Amygdala (tissue), 56 donors: ENCODE measurements at places on chromosomes 5 and 9.

DNA sequence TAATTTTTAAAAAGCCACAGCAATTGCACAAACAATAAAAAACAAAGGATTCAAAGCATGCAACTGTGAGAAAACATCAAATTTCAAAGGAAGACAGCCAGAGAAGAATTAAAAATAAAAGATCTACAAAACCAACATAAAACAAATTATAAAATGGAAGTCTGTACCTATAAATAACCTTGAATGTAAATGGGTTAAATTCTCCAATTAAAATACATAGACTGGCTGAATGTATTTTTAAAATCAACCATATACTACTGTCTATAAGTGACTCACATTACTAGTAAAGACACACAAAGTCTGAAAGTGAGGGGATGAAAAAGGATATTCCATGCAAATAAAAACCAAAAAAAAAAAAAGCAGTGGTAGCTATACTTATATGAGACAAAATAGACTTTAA is 33.7 kb downstream of the BTNL8 start:
- DNase-seq: no peak

- no peak for DNase-seq
Observed at GRCh38 chr9:1875251-1875851, 139.8 kb upstream of the SMARCA2 start.

- no peak for DNase-seq
Observed at GRCh38 chr5:107968406-107968843, 297.7 kb upstream of the EFNA5 start.

- DNase-seq: no peak
Observed at GRCh38 chr9:110309681-110310080, 28.0 kb downstream of the TXNDC8 start.

DNA sequence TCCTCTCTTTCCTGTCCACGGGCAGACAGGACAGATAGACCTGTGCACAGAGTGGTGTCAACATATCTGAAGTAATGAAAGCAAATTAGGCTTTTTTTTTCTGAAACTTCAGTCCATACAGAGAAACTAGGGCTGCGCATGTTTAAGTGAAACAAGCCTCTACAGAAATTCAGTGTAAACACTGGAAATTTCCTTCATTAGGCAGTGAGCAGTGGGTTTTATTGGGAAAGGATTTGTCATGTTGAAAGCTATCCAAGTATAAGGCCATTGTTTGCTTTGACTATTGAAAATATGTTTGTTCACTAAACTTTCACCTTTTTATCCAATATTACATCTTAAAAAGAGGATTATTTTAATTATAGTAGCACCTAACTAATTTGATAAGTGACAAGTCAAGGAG is 161.2 kb downstream of the AOPEP start:
- no peak for DNase-seq

DNA sequence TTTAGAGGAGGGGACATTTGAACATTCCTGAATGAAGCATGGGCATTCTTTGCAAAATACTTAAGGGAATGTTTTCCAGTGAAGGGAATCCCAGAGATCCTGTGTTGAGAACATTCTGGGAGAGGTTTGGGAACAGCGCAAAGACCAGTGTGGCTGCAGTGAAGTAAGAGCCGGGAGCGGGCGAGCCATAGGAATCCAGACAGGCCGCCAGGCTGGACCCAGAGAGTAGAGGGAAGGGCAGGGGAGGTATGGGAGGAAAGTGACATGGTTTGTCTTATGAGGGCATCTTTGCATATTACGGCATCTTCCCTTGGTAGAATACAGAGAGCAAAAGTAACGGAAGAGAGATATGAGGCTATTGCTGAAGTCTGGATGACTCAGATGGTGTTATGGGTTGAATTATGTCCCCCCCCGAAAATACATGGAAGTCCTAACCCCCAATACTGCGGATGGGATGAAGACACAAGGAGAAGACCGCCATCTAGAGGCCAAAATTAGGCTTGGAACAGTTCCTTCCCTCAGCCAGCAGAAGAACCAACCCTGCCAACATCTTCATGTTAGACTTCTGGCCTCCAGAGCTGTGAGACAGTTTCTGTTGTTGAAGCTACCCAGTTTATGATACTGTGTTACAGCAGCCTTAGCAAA is 268.2 kb downstream of the MAST4 start:
- DNase-seq: no peak

GRCh38 chr5:172172912-172173563 is 15.0 kb downstream of the STK10 start:
- no peak for DNase-seq

DNA sequence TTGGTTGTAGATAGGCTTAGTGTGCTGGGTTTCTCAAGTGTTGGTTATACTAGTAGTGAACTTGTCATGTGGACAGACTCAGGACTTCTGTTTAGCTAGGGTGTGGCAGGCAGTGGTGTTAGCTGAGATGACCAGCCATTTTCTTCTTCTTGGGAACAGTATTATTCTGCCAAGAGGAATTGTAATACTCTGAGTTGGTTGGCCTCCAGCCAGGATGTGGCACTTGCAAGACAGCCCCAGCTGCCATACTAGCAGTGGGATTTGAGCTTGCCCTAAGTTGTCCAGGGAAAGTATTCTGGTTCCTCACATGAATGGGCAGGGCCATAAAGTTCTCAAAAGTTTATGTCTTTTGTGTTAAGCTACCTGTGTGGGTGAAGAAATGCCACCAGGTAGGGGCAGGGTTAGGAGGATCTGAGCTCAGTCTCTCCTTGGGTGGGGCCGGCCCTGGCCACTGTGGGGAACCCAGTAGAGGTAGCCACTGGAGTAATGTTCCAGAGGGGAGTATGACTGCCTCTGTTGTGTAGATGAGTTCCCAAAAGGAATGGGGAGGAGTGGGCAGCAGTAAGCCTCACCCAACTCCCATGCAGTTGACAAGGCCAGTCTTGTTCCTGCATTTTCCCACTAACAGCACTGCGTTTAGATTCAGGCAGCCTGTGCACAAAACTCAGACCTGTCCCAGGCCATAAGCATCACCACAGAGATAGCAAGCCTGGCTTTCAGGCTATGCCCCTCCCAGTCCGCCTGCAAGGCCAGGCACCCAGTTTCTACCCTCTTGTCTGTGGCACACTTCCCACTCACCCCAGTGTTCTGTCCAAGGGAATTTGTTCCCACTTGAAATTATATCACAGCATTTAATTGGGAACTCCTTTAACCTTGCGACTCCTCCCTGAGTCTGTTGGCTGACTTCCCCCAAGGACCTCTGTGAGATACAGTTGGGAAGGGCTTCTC is 250.7 kb downstream of the ANXA1 start:
- DNase-seq: no peak

DNA sequence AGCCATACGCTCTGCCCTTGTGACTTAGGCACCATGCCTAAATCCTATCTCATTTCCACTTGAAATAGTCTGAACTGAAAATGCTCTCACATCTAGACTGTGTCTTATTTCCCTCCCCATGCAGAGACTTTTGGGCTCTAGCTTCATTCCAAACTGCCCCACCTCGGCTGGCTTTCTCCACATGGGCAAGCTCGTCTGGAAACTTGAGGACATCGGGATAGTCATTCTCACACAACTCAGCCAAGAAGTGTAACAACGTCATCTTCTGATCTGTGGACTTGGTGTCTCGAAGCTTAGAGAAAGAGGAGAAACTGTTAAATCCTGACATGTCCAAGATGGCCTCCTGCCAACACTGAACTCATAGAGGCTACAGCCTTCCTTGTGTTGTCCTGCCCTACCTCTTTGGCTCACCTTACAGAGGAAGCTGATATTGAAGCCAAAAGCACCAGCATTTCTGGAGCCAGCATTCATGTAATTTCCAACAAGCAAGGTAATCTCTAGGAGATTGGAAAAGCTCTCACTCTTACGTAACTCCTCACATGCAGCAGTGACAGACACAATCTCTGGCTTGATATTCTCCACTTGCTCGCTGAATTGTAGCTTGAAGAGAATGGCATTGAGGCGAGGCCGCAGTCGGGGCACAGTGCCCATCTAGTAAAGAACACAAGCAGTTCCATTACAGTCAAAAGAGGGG is 39.6 kb downstream of the PCDHGC5 start:
- DNase-seq: no peak

DNA sequence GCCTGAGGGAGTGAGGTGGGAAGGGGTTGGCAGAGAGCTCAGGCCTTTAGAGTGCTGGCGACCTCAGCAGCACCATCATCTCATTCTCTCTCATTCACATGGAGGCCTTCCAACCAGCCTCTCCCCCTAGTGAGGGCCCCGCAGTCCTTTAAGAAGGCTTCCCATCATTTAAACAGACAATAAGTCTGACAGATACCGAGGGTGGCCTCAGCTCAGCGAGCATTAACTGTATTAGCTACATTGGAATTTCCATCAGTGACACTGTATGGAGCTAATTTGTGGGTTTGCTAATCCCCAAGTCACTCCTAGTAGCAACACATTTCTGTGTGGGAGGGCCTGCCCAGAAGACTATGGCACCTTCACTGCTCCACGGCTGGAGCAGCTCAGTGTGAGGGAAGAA is 75.8 kb downstream of the INSYN2B start:
- DNase-seq: no peak

DNA sequence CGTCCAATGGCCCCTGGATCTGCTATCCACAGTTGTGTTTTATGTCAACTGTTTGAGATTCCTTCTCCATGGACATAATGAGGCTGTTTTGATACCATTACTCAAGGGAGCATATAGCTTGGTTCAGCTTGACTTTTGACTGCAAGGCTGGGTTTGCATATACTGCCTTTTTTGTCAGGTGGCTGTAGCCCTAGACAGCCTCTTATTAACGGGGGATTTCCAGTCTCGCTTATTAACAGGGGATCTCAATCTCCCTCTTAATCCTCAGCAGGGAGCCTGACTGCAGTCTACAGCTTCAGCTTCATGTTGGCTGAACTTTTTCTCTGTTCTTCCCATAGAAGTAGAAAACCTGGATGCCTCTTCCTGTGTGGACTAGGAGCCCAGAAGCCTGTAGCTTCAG is 73.7 kb upstream of the TNC start:
- no peak for DNase-seq

DNA sequence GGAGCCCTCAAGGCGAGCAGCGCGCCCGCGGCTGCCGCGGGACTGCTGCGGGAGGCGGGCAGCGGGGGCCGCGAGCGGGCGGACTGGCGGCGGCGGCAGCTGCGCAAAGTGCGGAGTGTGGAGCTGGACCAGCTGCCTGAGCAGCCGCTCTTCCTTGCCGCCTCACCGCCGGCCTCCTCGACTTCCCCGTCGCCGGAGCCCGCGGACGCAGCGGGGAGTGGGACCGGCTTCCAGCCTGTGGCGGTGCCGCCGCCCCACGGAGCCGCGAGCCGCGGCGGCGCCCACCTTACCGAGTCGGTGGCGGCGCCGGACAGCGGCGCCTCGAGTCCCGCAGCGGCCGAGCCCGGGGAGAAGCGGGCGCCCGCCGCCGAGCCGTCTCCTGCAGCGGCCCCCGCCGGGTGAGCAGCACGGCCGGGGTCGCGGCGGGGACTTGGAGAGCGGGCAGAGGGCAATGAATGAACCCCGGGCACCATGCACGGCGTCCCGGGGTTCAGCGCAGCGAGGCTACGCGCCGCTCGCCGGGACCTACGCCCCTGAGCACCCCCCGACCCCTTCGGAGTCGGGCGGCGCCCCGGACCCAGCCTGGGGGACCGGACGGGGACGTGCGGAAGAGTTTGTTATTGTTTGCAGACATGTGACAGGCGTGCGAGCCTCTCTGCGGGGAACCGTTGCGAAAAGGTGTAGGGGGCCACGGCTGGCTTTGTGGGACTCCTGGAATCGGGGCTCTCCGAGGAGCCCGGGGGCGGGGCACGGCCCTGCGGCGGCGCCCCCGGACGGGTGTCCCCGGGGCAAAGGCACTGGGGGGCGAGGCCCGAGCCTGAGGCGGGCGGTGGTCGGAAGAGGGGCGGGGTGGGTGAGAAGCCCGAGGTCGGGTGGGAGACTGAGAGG is 553 bp downstream of the MAP3K1 start:
- DNase-seq: no peak

- DNase-seq: no peak
Observed at GRCh38 chr5:16826379-16827125, 109.5 kb downstream of the MYO10 start.
